Activated T-cell treated with anti-CD3 and anti-CD28 coated beads, Interleukin-2, amount 50 U/mL, for 72 hours (primary cell): ENCODE measurements at places on chromosomes 6 and 20. TPM values are rescaled to one million over a fixed set of nuclear protein-coding genes. Genes with fewer than 3 reads are reported as not detected.

GRCh38 chr6:21469213-21469612 lies 124.3 kb upstream of the SOX4 start:
- DNase-seq, result no peak
- H3K27ac ChIP-seq, result no peak overlapping the region
- H3K27me3 ChIP-seq, result peaks cover 3% of the 10 kb centered on the region
- no peaks in the 10 kb centered on the region for H3K4me1 ChIP-seq
- H3K36me3 ChIP-seq, result no peaks in the 10 kb centered on the region

LINC00237 gene
- 0.49 TPM for total RNA-seq

C20orf141 gene
- total RNA-seq, result not detected

EPB41L1 gene
- total RNA-seq, result 0.70 TPM

- no peaks in the 10 kb centered on the region for H3K27me3 ChIP-seq
- no peaks in the 10 kb centered on the region for H3K36me3 ChIP-seq
- H3K27ac ChIP-seq, result no peak overlapping the region
- no peak overlapping the region for H3K4me3 ChIP-seq
Measured at GRCh38 chr20:53940360-53940702, 130.1 kb downstream of the BCAS1 start.

- H3K4me1 ChIP-seq, result no peaks in the 10 kb centered on the region
- DNase-seq, result no peak
- H3K36me3 ChIP-seq, result peaks cover 9% of the 10 kb centered on the region
- H3K27ac ChIP-seq, result no peak overlapping the region
Measured at GRCh38 chr6:140623498-140623897, 1249.0 kb upstream of the CITED2 start.

DNA sequence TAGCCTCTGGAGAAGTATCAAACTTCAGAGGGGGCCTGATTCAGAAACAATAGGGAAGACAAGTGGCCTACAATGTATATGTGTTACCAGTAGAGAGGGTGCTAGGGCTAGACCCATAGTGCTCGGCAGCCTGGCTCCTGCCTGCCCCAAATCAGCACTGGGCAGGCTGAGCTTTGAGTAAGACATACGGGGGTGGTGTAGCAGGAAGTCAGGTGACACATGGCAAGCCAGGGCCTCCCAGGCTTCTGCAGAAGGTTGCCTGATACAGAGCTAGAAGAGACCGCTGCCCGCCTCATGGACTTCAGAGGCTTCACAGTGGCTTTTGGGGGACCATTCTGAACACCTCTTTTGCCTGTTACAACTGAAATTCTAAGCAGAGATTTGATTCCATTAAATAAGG lies 43.4 kb downstream of the RALY start:
- DNase-seq, result peak; percentile 62
- H3K4me1 ChIP-seq, result peaks cover 57% of the 10 kb centered on the region
- no peaks in the 10 kb centered on the region for H3K36me3 ChIP-seq
- no peaks in the 10 kb centered on the region for H3K27me3 ChIP-seq
- H3K27ac ChIP-seq, result peak overlapping the region; percentile 71

SLC16A10 gene
- total RNA-seq, result 4.9 TPM

RNF39 gene
- total RNA-seq, result not detected

DNA sequence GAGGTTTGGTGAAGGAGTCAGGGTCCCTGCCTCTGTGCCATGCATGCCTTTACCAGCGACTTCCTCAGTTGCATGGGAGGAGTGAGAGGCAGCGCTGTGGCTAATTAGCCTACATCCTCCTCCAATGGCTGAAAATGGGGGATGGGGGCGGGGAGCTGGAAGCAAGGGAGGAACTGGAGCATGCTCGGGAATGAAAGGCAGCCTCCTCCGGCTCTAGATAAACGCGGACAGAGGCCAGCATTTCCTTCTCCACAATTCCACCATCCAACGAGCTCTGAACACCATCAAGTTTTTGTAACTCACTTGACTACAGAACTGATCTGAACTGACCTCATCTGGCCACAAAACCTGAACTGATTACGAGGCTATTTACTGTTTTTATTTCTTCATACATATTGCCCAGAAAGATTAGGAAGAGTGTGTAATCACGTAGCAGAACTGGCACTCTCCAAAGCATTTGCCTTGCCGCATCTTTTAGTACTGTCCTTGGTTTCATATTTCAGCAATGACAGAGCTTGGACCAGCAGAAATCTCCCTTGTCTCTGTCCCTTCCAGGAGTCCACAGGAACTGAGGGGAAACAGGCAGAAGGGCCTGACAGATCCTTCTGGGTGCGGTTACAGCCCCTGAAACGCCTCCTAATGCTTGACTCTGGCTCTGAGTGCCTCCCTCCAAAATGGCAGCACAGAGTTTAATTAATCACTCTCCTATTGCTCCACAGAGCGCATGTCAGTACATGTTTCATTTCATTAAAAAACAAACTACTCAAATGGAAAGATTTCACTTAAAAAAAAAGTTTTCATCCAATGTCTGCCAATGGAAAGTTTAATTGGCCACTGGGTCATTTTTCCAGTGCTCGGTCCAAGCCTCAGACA lies 58.2 kb upstream of the TRAF3IP2 start:
- H3K27me3 ChIP-seq, result no peaks in the 10 kb centered on the region
- DNase-seq, result no peak
- H3K36me3 ChIP-seq, result peaks cover 37% of the 10 kb centered on the region

TFAP2D gene
- not detected for total RNA-seq

DNA sequence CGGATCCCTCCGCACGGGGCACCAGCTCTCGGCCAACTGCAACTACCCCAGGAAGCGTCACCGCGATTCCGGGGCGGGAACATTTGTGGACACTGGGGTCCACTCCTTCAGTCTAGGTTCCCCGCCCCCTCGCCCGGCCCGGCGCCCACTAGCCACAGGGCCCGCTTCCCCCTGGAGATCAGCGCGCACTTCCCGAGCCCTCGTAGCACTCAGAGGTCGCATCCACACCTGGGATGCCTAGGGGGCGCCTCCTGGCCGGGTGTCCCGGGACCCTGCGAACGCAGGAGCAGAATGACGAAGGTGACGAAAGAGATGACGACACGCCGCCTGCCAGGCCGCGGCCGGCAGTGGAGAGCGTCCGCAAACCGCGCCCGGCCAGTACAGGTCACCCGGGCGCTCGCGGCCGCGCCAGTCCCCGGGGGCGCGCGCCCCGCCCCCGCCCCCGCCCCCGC lies 309 bp upstream of the AIG1 start:
- H3K27ac ChIP-seq, result peak overlapping the region; percentile 99
- peak overlapping the region; percentile 96 for H3K4me3 ChIP-seq
- peaks cover 36% of the 10 kb centered on the region for H3K4me1 ChIP-seq

GRCh38 chr6:82711105-82711827 lies 347.6 kb downstream of the TPBG start:
- no peak for DNase-seq
- H3K27ac ChIP-seq, result no peak overlapping the region
- H3K4me1 ChIP-seq, result no peaks in the 10 kb centered on the region

- no peak overlapping the region for H3K4me3 ChIP-seq
- peaks cover 3% of the 10 kb centered on the region for H3K36me3 ChIP-seq
- DNase-seq, result no peak
- H3K27me3 ChIP-seq, result peaks cover 4% of the 10 kb centered on the region
Measured at GRCh38 chr6:15748341-15748740, 85.5 kb upstream of the DTNBP1 start.

DNA sequence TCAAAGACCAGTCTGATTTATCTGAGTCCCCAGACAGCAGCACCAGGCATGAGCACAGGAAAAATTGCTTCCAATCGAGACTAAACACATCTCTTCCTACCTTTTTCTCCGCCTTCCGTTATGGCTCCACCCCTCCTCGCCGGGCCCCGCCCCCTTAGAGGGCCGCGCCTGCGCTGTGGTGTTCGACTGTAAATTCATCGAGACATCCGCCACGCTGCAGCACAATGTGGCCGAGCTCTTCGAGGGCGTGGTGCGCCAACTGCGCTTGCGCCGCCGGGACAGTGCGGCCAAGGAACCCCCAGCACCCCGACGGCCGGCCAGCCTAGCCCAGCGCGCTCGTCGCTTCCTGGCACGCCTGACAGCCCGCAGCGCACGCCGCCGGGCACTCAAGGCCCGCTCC lies 8.9 kb downstream of the REM1 start:
- no peak overlapping the region for H3K27ac ChIP-seq
- no peaks in the 10 kb centered on the region for H3K36me3 ChIP-seq
- H3K27me3 ChIP-seq, result peaks cover 38% of the 10 kb centered on the region
- H3K4me3 ChIP-seq, result no peak overlapping the region
- H3K4me1 ChIP-seq, result no peaks in the 10 kb centered on the region

GRCh38 chr6:437037-437392 lies 45.5 kb downstream of the IRF4 start:
- peaks cover 44% of the 10 kb centered on the region for H3K4me1 ChIP-seq
- H3K27ac ChIP-seq, result no peak overlapping the region
- H3K4me3 ChIP-seq, result no peak overlapping the region
- H3K36me3 ChIP-seq, result no peaks in the 10 kb centered on the region
- peaks cover 7% of the 10 kb centered on the region for H3K27me3 ChIP-seq

PDE10A gene
- not detected for total RNA-seq

- H3K4me1 ChIP-seq, result no peaks in the 10 kb centered on the region
- H3K4me3 ChIP-seq, result no peak overlapping the region
- no peak overlapping the region for H3K27ac ChIP-seq
- H3K36me3 ChIP-seq, result no peaks in the 10 kb centered on the region
- no peak for DNase-seq
Measured at GRCh38 chr20:8912731-8913130, 156.2 kb upstream of the PLCB4 start.

ENPP1 gene
- 0.53 TPM for total RNA-seq

MUC22 gene
- not detected for total RNA-seq

- peaks cover 12% of the 10 kb centered on the region for H3K4me1 ChIP-seq
- no peaks in the 10 kb centered on the region for H3K36me3 ChIP-seq
- H3K4me3 ChIP-seq, result no peak overlapping the region
Measured at GRCh38 chr6:145836170-145836569, 21.6 kb upstream of the FBXO30 start.
